ENCODE measurements at places on chromosomes 7 and 10. TPM values are rescaled to one million over a fixed set of nuclear protein-coding genes. Genes with fewer than 3 reads are reported as not detected.

Gene CTTNBP2
- 3.2 TPM for polyA plus RNA-seq

Gene GIMAP4
- 8.7 TPM for polyA plus RNA-seq

Gene USP54
- polyA plus RNA-seq: 49.6 TPM

Gene ZPBP
- polyA plus RNA-seq: not detected

Gene BICC1
- polyA plus RNA-seq: 0.49 TPM

Gene PLAU
- polyA plus RNA-seq: 1.8 TPM

Gene PTPRN2
- 130 TPM for polyA plus RNA-seq

Gene STRIP2
- polyA plus RNA-seq: 1.2 TPM

Gene LRMDA
- 8.3 TPM for polyA plus RNA-seq

Gene MIOS
- 6.0 TPM for polyA plus RNA-seq

Gene AMZ1
- 2.4 TPM for polyA plus RNA-seq

Gene TBXAS1
- polyA plus RNA-seq: 3.7 TPM

Gene CLRN3
- not detected for polyA plus RNA-seq

Gene TMEM176A
- polyA plus RNA-seq: 19.5 TPM

Gene ZNRF2
- polyA plus RNA-seq: 7.9 TPM

Gene LRRD1
- not detected for polyA plus RNA-seq

Gene TMEM72
- not detected for polyA plus RNA-seq

Gene PCGF5
- polyA plus RNA-seq: 41.8 TPM

Gene NEUROG3
- polyA plus RNA-seq: not detected

Gene NFE2L3
- 7.1 TPM for polyA plus RNA-seq

Gene PTER
- polyA plus RNA-seq: 4.2 TPM

Gene ACTL6B
- 101 TPM for polyA plus RNA-seq

Gene HIBADH
- 34.8 TPM for polyA plus RNA-seq

Gene ADAM8
- 0.15 TPM for polyA plus RNA-seq
